ENCODE measurements at places on chromosomes 3 and 15.
A peak's percentile ranks its signal among the peaks of the same experiment; 100 is the strongest.

DNA sequence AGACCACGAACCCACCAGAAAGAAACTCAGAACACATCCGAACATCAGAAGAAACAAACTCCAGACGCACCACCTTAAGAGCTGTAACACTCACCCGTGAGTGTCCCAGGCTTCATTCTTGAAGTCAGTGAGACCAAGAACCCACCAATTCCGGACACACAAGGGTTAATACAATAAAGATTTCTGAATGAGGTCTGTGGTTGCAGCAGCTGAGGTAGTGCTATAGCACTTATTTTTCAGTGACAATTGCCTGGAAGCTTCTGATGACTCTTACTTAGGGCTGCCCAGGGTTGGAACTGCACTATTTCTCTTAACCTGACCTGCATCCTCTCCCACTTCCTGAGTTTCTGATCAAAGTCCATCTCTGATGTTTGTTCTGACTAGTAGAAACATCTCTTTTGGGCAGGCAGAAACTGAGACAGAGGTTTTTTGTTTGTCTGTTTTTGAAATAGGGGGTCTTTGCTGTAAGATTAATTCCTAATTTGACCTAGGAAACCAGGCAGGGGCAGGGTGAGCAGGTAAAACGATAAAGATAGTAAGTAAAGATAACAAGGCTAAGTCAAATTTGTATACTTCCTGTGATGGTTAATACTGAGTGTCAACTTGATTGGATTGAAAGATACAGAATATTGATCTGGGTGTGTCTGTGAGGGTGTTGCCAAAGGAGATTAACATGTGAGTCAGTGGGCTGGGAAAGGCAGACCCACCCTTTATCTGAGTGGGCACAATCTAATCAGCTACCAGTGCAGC is 169.1 kb downstream of the GAP43 start:
- no peak for DNase-seq

DNA sequence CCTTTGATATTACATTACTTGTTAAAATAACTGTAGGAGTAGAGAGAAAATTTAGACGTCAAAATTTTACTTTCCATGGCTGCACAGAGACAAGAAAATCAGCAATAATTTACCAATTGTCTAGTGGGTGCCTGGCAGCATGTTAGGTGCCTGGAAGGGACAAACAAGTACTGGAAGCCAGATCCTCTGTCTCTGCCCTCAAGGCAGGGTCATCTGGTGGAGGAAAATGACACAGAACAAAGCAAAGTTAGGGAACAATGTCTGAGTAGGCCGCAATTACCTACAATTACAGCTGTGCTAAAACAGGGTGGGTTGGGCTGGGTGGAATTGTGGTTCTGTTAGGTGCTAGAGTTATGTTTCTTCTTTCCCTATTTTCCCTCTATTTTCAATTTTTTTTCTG is 7.4 kb downstream of the CCDC174 start:
- no peak for DNase-seq

- DNase-seq: peak; percentile 49
Measured at GRCh38 chr3:112128843-112129727, 4.0 kb downstream of the GCSAM start.

DNA sequence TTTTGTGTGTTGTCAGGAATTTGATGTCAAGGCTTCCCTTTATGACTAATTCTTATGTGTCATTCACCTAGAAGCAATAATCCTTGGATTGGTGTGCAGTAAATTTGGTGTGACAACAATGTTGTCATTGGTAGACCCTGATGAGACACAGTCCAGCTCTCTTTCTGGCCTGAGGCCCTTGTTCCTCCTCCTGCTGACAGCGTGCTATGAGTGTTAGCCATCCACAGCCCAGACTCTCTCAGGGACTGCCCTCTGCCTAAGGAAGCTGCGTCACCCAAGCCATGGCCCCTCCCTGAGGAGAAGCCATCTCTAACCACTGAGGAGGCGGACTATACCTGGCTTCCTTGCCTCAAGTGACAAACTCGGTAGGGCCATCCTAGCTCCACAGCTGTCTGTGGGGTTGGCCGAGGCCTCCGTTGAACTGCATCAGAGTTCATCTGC is 13.3 kb upstream of the TM4SF1 start:
- no peak for DNase-seq

DNA sequence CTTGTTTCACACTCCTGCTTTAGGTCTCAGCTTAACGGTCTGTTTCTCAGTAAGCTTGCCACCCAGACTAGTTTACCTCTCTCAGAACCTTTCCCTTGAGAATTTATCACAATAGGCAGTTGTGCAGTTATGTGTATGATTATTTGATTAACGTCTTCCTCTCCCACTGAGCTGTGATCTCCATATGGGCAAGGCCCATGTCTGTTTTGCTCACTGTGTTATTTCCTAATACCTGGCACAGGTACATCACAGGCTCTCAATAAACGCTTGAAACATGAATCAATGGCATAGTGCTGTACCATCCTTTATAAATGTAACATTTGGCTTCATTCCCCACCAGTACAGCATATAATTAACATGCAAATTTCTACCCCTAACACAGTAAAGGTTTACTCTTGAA is 29.1 kb upstream of the RARRES1 start:
- no peak for DNase-seq

DNA sequence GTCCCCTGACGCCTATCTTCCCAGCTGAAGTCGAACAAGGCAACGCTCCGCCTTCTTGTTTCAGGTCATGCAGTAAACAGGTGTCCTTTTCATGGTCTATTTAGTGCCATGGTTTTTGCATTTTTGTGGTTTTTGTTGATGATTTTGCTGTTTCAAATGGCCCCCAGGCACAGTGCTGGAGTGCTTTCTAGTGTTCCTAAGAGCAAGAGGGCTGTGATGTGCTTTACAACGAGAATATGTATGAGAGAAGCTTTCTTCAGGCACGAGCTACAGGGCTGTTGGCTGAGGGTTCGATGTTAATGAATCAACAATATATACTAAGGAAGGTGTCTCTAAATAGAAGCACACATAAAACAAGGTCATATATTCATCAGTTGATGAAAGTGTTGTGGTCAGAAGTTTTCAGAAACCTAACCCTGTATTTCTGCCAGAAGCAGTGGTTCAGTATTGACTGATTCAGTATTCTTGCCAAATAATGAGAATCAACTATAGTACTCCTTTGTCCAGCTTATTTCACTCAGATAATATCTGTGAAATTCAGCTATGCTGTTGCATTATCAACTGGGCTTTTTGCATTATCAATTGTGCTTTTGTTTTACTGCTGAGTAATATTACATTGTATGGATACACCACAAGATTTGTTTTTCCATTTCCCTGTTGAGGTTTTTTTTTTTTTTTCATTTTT is 18.5 kb downstream of the LIMD1 start:
- no peak for DNase-seq

GRCh38 chr3:139780593-139780992 is 102.8 kb upstream of the NMNAT3 start:
- no peak for DNase-seq

DNA sequence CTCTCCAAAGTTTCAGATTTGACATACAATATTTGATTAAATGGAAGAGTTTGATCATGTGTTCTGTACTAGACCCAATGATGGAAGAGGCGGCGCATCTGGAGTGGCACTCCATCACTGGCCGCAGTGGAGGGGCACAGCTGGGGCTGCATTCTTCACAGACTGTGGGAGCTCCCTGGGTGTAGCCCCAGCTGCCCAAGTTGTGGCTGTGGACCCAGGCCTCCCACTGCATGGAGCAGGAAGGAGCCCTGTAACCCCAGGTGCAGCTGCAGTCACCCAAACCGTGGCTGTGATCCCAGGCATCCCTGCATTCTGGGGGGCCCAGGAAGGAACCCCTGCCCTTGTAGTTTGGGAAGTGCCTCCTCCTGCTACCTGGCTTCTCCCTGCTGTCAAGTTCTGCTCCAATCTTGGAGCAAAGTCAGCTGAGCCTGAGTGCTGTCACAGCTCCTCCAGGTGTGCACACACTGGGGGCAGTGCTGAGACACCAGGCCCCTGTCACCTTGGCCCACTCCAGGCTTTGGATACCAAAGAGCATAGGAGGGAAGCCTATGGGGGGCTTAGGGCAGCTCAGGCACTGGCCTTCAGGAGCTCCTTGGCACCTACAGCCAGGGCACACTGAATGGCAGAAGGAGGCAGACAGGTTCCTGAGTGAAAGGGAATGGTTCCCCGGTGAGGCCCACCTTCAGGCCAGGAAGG is 651.9 kb upstream of the BCHE start:
- DNase-seq: no peak

GRCh38 chr15:80485370-80486164 is 81.4 kb downstream of the ARNT2 start:
- DNase-seq: no peak

- no peak for DNase-seq
Measured at GRCh38 chr15:77430652-77431051, 10.0 kb downstream of the HMG20A start.

GRCh38 chr15:48499978-48500377 is 145.5 kb downstream of the FBN1 start:
- DNase-seq: no peak

GRCh38 chr15:97747342-97747741 is 213.2 kb upstream of the ARRDC4 start:
- DNase-seq: no peak

DNA sequence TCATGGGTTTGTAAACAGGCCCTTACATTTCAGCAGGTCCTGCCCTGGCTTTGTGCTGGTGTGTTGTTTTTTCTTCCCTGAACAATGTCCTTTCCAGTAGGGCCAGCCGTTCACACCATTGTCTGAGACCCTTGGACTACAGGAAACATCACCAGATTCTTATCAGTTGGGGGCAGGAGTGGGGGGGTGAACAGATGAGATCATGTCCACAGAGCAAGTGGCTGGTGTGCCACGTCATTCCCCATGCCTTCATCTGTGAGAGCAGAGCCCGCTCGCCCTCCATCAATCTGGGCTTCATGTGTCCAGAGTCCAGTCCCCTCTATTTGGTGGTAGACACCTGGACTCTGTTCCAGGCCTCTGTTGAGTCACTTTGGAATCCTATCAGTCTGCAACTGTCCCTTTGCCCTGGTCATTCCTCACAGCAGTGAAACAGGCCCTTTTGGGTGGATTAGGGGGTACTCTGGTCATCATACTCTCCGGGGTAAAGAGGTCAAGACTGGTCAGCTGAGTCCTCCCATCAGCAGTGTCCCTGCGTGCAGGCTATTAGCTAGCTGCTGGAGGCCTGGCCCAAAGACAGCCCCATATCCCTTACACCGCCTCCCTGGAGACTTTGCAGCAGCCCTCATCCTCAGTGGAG is 15.0 kb downstream of the SEMA3G start:
- DNase-seq: no peak

GRCh38 chr3:123093696-123094095 is 26.9 kb downstream of the PDIA5 start:
- no peak for DNase-seq

DNA sequence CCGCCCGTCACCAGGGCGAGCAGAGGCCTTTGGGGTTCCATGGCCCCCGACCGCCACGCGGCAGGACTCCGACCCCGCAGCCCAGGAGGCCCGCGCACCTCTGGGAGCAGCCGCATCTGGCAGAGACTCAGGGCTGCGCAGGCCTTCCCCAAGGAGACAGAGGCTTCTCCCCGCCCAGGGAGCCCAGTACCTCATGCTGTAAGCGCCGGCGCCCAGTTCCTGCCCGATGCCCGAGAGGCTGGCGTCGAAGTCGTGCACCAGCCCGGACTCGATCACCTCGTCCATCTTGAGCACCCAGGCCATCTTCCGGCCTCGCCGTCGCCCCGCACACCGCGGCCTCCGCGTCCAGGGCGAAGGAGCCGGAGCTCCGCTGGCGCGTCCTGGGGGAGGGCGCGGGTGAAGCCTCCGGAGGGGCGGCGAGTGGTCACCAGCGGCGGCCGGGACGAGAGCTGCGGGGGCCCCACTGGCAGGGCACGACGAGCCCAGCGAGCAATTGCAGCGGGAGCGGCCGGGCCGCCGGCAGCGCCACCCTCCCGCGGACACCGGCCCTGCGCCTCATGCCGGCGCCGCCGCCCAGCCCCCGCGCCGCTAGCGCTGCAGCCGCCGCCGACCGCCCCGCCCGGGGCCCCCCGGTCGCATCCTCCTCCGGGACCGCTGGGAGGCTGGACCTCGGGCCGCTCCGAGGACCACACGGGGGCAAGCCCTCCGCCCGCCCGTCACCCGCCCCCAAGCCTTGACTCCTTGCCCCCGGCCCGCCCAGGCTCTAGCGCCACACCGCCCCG is 468 bp downstream of the UBP1 start:
- peak; percentile 38 for DNase-seq

- DNase-seq: peak; percentile 21
Measured at GRCh38 chr3:67883766-67884165, 229.4 kb upstream of the SUCLG2 start.

GRCh38 chr3:79097964-79098660 is 669.7 kb downstream of the ROBO1 start:
- no peak for DNase-seq

DNA sequence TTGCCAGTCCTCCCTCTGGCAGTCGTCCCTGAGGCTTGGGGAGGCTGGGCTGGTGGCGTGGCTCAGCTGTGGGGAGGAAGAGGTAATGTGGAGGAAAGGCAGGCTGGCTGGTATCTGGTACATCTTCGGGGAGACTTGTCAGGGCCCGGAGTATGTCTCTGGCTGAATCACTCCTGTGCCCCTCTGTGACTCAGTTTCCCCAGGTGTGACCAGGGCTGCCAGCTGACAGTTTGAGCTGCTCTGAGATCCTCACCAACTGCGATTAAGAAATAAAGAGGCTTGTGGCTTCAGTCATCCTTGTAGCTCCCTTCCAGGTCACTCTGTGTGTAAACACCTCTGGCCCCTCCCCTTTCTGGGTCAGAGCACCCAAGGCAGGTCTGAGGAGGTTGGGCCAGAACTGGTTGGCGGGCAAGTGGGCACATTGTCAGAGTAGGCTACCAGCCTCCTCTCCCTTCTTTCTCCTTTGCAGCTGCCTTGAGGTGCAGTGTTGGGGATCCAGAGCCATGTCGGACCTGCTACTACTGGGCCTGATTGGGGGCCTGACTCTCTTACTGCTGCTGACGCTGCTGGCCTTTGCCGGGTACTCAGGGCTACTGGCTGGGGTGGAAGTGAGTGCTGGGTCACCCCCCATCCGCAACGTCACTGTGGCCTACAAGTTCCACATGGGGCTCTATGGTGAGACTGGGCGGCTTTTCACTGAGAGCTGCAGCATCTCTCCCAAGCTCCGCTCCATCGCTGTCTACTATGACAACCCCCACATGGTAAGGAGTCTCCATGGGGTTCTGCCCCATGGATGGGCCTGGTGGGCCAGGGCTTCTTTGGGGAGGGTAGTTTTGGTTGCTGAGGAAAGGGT is 3.0 kb downstream of the TEX264 start:
- no peak for DNase-seq

- DNase-seq: no peak
Measured at GRCh38 chr15:68063606-68064005, 9.5 kb downstream of the PIAS1 start.

GRCh38 chr3:124619887-124620599 is 110.2 kb upstream of the UMPS start:
- no peak for DNase-seq

DNA sequence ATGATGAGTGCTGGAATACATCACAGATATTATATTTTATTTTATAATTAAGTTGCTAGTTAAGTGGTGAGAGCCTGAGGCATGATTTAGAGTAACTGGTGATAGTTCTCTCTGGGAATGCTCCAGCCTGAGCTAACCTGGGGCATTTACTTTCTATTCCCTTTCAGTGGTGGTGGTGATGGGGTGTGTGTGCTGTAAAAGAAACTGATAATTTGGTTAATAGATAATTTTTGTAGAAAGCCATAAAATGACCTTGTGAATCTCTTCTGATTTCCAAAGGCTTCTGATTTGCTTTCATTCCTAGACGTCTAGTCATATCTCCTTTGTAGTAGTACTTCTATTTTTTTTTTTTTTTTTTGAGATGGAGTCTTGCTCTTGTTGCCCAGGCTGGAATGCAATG is 46.8 kb upstream of the DPPA4 start:
- DNase-seq: no peak

Measured in muscle of arm (tissue), 14 donors.